ENCODE measurements at places on chromosomes 1 and 21.
A peak's percentile ranks its signal among the peaks of the same experiment; 100 is the strongest.

GRCh38 chr1:20483833-20484518 lies 2.0 kb downstream of the CAMK2N1 start:
- no peak for DNase-seq

DNA sequence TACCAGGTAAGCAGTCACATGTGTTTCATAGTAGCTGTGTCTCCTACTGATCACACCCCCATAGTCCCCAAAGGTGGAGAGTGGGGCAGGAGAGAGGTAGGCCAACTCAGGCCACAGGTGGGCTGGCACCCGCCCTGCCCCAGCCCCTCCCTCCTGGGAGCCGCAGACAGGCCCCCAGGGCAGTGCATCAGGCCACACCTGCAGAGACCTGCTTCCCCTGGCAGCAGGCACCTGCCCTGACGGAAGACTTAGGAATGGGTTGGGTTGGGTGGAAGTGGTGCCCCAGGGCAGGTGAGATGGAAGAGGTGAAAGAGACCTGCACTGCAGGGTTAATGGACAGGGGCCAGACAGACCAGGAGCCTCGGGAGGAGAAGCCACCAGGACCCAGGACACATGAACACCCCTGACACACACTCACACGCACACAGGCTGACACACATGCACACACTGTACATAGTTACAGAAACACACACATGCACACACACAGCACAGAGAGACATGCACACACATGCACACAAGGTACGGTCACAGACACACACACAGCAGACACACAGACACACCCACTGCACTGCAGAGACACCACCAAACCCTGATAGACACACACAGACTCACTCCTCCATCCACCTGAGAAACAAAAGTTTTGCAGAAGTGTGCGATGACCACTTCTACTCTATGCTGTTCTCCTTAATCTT lies 1.7 kb upstream of the COL18A1 start:
- no peak for DNase-seq

DNA sequence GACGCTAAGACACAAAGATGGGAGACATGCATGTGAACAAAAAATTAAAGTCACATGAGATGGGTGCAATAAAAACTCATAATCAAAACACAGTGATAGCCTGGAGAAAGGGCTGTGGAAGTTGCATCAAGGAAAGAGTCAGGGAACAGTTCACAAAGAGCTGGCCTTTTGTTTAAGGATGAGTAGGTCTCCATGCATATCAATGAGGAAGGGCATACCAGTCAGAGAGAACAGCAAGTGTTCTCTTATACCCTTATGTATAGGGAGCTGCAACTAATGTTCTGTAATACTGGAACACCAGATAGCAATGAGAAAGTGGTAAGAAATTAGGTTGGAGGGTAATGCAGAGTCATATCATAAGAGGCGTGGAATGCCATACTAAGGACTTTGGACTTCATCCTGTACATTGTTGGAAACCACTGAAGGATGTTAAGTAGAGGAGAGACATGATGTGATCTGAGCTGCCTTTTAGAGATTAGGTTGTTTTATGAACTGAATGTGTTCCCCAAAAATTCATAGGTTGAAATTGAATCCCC lies 46.7 kb upstream of the SAMD13 start:
- no peak for DNase-seq

DNA sequence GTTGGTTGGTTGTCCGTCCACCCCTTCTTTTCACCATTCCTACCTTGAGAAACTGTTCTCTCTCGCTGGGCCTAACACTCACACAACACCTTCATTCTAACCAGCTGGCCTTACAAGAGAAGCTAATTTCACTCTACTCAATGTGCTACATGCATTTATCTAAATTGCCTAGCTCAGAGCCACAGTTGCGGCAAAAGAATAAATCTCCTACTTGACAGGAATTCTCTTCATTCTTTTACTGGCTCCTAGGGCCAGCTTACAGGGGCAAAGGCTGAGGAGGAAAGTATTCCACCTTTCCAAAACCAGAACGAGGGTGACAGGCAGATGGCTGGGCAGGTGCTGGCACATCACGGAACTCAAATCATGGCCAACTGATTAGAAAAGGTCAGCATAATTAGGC lies 6.5 kb downstream of the F3 start:
- DNase-seq, result peak; percentile 58

- DNase-seq, result no peak
Measured at GRCh38 chr1:75640137-75640536, 29.2 kb upstream of the SLC44A5 start.

- DNase-seq, result no peak
Measured at GRCh38 chr1:31102501-31102950, 37.0 kb upstream of the PUM1 start.

DNA sequence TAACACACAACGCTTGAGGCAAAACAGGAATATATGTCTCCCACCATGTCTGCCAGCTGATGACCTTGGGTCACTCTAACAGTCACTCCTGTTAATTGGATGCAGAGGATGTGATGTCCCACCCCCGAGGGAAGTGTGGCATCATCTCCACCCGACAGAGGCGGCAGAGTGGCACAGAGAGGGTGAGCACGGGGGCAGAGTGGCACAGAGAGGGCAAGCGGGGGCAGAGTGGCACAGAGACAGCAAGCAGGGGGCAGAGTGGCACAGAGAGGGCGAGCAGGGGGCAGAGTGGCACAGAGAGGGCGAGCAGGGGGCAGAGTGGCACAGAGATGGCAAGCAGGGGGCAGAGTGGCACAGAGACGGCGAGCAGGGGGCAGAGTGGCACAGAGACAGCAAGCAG lies 44.3 kb downstream of the DISP3 start:
- no peak for DNase-seq

DNA sequence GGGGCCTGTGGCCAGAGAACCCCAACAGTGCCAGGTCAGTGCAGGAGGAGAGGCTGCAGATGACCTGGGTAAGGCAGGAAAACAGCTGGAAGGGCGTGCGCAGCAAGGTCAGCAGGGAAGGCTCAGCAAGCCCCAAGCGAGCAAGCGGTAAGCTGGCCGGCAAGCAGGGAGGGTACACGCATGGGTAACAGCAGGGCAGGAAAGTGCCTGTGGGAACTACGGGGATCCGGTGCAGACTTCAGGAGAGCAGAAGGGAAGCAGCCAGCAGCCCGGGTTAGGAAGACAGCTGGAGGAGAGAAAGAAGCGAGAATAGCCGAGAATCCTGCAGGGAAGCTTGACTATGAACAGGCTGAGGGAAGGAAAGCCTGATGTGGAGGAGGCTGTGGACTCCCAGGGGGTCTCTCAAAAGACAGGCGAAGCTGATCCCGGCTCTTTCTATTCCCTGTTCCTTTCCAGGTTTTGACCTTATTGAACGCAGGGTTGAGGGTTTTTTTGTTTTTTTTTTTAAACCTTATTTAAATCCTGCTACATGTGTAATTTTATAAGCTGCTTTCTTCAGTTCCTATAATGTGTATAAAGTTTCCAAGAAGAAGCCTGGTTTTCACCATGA lies 20.9 kb downstream of the UMODL1 start:
- no peak for DNase-seq

GRCh38 chr1:8047686-8048445 lies 21.8 kb upstream of the ERRFI1 start:
- no peak for DNase-seq

- no peak for DNase-seq
Measured at GRCh38 chr1:112446411-112446810, 50.4 kb downstream of the CTTNBP2NL start.

DNA sequence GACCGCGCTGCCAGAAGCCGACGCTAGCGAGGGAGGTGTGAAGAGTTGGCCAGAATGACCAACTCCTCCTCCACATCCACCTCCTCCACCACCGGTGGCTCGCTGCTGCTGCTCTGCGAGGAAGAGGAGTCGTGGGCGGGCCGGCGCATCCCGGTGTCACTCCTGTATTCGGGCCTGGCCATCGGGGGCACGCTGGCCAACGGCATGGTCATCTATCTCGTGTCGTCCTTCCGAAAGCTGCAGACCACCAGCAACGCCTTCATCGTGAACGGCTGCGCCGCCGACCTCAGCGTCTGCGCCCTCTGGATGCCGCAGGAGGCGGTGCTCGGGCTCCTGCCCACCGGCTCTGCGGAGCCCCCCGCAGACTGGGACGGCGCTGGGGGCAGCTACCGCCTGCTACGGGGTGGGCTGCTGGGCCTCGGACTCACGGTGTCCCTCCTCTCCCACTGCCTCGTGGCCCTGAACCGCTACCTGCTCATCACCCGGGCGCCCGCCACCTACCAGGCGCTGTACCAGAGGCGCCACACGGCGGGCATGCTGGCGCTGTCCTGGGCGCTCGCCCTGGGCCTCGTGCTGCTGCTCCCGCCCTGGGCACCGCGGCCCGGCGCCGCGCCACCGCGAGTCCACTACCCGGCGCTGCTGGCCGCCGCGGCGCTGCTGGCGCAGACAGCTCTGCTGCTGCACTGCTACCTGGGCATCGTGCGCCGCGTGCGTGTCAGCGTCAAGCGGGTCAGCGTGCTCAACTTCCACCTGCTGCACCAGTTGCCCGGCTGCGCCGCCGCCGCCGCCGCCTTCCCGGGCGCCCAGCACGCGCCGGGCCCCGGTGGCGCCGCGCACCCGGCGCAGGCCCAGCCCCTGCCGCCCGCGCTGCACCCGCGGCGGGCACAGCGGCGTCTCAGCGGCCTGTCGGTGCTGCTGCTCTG lies 1.2 kb downstream of the GPR88 start:
- DNase-seq, result peak; percentile 66

GRCh38 chr1:1833456-1833855 lies 55.2 kb upstream of the NADK start:
- DNase-seq, result no peak

All from NCI-H146 (cell line).